ENCODE measurements at places on chromosomes 7 and 10.

DNA sequence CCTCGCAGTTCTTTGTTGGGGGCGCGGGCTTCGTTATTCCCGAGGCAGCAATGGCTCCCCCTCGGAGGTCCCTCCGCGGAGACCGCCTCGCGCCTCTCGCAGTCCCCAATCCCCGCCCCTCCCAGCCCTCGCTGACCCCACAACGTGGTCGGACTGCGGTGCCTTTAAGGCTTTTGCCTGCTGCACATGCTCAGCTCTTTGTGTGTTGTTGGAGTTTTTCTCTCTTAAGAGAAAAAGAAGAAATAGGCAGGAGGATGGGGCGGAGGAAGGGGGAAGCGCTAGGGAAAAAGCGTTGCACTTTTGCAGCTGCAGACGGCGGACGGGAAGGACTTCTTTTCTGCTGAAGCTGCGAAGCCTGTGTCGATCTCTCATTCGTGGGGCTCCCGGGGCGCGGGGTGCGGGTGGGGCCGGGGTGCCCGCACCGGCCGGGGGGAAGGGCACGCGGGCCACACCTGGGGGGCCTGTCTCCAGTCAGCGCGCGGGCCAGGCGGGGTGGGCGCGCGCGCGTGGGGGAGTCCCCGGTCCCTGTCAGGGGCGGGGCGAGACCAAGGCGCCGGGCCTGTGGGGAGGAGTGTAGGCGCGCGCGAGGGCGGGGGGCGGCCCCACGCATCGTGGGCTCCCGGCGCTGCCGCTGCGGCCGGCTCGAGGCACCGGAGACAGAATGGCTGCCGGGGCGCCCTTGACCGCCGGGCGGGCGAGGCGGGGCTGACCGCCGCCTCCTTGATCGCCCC, 445 bp upstream of the ATRNL1 start:
- peak; percentile 30 for DNase-seq

DNA sequence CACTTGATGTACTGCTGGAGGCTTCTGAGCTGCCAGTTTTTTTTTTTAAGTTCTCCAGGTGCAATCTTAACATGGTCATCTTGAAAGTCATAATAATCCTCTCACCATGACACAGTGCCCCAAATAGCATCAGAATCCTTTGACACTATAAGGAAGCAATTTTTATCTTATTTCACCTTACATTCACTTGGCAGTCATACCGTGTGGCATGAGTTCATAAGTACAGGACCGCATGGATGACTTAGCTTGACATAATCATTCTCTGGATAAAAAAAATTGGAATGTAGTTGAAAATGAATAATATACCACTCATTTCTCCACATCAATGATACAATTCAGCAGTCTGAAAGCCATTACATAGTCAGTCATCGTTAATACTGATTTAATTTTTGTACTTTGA, 25.6 kb upstream of the TMEM196 start:
- DNase-seq = no peak

DNA sequence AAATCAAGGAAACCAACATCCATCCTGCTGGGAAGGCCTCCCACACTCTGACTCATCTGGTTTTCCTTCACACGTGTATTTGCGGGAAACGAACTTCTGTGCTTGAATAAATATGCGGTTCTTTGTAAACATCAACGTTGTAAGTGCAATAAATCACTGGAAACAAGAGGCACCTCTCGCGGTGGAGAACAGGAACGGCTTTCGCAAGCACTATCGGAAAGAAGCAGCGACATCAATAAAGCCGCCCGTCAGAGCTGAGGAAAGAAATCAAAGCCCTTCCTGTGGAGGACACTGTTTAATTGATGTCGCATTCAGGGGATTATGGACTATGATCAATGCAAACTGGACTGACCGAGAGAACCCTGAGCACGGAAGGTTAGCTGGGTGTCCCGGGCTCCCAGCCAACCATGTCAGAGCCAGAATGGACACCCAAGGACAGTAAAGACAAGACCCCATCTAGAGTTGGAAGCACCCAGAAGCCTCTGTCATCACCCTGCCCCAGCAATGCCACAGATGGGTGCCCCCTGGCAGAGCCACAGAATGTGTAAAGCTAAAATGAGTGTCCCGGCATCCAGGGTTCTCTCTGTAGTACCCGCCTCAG, 37.6 kb downstream of the OAT start:
- DNase-seq = no peak

DNA sequence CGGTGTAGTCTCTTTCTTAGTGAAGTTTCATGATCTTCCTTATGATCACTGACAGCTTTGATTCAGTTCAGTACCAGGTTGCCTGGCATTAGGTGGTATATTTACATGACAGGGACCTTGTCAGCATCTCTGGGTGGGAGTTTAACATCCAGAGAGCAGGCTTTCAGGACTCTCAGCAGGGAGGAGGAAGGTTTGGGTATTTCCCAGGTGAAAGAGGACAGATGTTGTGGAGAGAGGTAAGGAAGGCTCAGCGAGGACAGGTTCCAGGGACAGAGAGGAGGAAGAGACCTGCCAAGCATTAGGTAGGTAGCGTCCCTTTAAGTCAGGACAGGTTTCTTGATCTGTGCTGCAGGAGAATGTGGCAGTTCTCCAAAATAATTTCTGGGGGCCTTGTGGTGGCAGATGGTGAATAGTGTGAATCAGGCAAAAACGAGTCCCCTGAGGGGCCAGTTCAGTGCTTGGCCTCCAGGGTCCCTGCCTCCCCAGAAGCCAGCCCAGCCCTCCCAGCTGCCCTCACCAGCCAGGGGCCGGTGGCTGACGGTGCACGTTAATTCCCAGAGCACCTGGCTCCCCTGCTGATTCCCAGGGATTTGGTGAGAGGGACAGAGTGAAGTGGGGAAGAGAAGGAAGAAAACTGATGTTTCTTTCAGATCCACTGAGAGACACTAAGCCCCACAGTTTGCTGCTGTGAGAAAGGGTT, 82.0 kb downstream of the VWC2 start:
- no peak for DNase-seq

GRCh38 chr10:12733271-12733670, 268.2 kb downstream of the CCDC3 start:
- no peak for DNase-seq

DNA sequence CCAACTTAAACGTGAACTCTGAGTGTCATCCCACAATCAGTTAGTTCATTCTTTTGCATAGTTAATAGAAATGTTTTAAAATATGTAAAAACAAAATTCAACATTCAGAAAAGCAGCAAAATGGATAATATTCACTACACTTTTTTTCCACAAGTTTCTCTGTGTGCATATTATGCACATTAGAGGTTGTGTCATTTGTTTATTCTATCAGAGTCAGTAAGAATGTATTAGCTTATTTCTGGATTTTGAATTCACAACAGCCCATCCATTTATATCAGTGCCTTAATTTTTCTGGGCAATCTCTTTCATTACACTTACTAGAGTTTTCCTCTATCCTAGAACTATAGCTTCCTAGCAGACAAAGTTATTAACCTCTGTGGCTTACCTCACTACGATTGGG, 432.7 kb upstream of the SEMA3A start:
- no peak for DNase-seq

Measured in stimulated activated naive CD8-positive, alpha-beta T cell treated with anti-CD3 and anti-CD28 coated beads, Interleukin-15, Interleukin-2, amounts not matched to agents 100 U/mL and 50 U/mL, for 24 hours (primary cell).